ENCODE measurements at places on chromosomes 5 and 9.
A peak's percentile ranks its signal among the peaks of the same experiment; 100 is the strongest.

DNA sequence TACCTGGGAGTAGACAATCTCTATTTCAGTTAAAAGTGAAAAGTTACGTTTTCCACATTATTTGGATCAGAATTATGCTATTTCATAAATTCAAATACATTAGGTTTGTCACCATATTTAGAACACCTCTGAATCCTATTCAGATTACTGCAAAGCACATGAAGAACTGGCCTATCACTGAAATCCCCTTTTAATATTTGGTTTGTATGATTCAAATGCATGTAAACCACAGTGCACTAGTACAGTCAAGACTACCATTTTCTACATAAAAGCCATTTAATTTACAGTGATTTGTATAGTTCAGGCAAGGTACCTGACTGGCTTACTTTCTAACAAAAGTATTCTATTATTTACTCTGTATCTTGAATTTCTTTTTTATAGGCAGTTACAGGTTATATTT is 212.5 kb downstream of the MEF2C start:
- DNase-seq, result no peak

DNA sequence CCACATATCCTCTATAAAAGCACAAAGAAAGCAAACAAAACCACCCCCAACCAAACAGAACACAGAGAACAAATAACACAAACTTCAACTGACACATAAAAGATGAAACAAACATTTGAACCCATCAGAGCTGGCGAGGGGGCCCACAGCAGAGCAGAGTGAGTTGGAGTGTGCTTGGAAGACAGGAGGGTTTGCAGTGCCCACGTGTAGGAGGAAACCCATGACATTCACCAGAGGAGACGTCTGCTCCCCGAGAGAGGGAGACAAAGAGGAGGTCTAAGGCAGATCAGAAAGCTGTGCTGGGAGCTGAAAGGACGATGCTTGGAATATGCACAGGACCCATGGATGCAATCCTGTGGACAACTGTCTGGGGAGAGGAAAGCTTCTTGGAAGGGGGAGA is 27.0 kb downstream of the MRPL36 start:
- DNase-seq, result peak; percentile 75

DNA sequence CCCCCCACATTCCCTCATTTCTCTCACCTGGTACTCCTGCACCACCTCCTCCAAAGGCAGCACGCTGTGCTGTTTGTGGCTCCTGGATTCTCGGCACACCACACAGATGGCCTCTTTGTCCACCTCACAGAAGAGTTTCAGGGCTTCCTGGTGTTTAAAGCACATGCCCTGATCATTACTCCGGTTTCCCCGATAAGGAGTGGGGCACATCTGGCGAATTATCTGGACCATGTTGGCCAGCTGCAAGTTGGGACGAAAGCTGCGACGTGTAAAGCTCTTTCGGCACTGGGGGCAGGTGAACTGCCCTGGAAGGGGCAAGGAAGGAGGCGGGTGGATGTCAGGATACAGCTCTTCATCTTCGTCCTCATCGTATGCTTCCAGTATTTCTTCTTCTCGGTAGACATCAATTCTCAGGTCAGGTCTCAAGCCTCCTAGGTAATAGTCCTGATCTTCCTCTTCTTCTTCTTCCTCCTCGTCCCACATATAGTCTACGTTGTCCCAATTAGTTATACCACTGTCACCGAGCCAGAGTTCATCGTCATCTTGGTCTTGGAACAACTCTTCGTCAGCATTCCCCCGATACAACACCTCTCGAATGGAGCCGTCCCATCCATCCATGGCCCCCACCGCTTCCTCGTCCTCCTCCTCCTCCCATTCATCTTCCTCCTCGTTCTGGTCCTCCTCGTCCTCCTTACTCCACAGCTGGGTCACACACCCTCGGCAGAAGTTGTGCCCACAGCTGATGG is 796 bp downstream of the TRIM52 start:
- no peak for DNase-seq

- no peak for DNase-seq
Observed at GRCh38 chr9:124208571-124208970, 49.2 kb upstream of the NEK6 start.

GRCh38 chr5:135559354-135559753 is 19.4 kb downstream of the CXCL14 start:
- no peak for DNase-seq

DNA sequence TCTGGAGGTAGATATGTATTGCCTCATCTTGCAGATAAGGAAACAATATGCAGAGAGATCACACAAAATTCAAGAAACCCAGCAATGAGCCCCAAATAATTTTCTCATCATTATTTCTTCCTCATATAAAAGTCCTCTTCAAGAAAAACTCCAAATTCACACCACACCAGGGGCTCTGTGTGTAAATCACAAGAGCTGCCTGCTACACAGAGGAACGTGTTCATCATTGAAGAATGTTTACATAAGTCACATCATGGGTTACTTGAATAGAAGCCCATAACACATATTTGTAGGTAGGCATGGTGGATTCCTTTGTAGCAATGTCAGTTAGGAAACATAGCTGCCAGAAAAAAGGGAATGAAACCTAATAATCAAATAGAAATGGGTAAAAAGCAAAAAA is 308.1 kb upstream of the TLE4 start:
- DNase-seq, result no peak

DNA sequence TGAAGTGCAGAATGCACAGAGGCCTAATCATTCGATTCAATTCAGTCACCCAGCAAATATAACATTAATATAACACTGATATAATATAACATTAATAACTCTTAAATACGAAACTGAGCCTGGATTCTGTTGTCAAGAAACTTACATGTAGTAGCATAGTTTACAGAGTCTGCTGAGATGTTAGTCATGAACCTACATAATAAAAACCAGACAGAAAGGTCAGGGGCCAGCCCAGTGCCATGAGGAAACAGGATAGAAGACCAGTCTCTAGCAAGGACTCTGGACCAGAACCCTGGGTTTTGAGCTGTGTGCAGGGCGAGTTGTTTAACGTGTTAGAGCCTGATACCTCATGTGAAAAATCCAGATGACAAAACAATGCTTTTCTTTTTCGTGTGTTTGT is 234.7 kb downstream of the NR2F1-AS1 start:
- DNase-seq, result no peak

DNA sequence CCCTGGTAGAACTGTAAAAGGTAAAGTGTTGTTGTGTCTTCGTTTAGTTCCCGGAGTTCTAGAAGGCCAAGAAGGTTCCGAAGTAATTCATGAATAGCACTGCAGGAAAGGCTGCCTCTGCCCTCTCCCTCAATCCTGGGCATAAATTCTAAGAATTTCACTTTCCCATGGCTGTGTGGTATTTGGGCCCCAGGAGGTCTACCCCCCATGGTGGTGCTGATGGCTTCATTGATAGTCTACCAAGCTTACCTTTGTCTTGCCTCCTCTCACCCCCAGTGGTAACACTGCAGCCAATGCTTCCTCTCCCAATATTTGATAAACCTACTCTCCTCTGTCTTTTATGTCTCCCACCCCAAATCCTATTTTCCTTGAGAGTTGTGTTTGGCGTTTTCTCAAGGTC is 39.5 kb downstream of the ADAMTS16 start:
- DNase-seq, result no peak

GRCh38 chr9:126974594-126974993 is 60.0 kb downstream of the RALGPS1 start:
- no peak for DNase-seq

GRCh38 chr5:171437286-171437821 is 17.9 kb downstream of the FGF18 start:
- DNase-seq, result no peak
